ENCODE measurements at places on chromosomes 16 and 17.

DNA sequence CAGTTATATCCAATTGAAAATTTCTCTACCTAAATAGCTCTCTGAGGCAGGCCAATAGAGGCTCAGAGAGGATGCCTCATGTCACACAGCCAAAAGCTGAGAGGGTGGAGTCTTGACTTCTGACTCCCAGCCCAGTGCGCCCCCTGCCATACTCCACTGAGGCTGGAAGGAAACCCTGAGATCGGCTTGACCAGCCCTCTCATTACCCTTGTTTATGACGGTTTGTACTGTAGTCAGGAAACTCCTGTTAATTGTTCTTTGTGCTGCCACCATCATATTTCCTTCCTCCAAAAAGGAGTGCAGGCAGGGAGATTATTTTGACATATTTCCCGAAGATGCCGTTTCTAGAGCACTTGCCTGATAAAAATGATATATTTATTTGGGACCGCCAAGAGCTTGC is 107.9 kb downstream of the AIPL1 start:
- no peak for DNase-seq

GRCh38 chr17:69869667-69870066 is 205.4 kb upstream of the KCNJ16 start:
- no peak for DNase-seq

- DNase-seq: no peak
Observed at GRCh38 chr17:33509331-33509730, 216.2 kb upstream of the ASIC2 start.

GRCh38 chr16:77359065-77359502 is 75.8 kb downstream of the ADAMTS18 start:
- peak; percentile 23 for DNase-seq

DNA sequence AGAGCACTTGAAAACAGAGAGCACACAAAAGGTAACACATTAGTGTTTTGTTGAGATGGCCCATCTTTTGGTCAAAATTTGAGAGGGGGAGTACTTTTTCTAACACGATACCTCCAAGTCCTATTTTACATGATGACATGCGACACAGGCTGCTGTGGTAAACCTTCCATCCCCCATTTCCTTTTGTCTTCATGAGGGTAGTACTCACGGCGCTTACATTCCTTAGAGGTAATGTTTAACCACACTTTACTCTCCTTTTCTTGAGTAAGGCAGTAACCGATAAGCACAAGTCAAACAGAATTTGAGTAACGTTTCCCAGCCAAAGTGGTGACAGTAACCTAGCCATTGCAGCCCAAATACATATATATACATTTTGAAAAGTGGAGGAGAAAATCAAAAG is 35.8 kb upstream of the PITPNM3 start:
- DNase-seq: no peak

- DNase-seq: no peak
Observed at GRCh38 chr17:4969551-4970173, 2.0 kb upstream of the SPAG7 start.

- no peak for DNase-seq
Observed at GRCh38 chr17:46167826-46168569, 25.2 kb downstream of the KANSL1 start.

- DNase-seq: no peak
Observed at GRCh38 chr17:79835470-79835899, 3.8 kb downstream of the CBX4 start.

- no peak for DNase-seq
Observed at GRCh38 chr17:82832411-82832810, 7.4 kb downstream of the ZNF750 start.

DNA sequence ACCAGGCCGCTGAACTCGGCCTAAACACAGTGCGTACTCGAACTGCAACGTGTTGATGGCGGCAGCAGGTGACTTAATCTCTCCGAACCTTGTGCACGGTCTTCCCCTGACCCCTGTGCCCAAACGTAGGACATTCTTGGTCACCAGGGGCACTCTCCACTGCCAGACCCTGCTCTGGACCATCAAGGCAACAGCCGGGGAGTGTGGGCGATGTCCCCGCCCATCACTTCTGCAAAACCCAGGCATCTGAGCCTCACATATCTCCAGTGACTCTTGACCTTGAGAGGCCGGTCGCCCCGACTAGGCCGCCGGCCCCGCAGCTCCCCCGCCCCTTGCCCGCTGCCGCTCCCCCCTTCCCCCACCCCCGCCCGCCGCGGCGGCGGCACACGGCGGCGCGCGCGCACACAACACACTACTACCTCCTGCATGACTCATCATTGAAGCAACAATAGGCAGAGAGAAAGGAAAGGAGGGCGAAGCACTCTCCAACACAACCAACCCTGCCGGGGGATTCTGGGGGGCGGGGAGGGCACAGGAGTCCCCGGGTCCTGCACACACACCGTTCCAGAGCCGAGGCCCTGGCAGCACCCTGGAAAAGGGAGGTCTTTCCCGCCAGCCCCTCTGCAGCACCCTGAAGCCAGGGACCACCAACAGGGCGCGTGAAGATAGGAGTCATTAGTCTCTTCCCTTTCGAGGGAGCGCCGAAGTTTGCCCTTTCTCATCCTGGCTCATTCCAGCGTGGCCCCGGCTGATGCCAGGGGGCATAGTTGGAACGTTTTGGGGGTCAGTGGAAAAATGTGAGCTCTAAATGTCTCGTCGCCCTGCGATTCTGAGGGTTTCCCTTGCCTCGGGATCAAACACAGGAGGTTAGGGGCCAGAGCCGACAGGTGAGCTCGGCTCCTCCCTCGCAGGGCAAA is 1.9 kb downstream of the MNT start:
- peak; percentile 43 for DNase-seq

- no peak for DNase-seq
Observed at GRCh38 chr16:73605309-73605708, 557.4 kb upstream of the ZFHX3 start.

GRCh38 chr17:78805301-78805700 is 23.2 kb upstream of the CYTH1 start:
- no peak for DNase-seq

Data from COR-L47 (cell line).